ENCODE measurements at places on chromosomes 7 and 10.

GRCh38 chr10:97466755-97467154 is 20.8 kb downstream of the ZDHHC16 start:
- DNase-seq = no peak

GRCh38 chr10:69679736-69680135 is 49.7 kb downstream of the FAM241B start:
- no peak for DNase-seq

DNA sequence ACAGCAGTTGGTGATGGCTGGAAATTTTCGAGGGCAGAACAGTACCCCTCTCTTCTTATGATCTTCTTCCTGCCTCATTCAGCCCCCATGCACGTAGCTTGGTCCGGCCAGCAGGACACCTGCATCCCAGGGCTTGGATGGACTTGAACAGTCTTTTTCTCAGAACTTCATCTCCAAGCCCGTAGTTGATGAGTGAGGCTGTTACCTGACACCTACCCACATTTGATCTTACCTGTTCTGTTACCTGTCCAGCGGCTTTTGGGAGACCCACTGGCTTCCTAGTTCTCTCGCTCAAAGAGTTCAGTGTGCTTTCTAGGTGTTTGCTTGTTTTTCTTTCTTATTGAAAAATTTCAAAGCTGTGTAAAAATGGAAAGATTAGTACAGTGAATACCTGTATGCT is 212.2 kb downstream of the CUX1 start:
- DNase-seq = no peak

GRCh38 chr7:108294595-108294994 is 161.6 kb downstream of the NRCAM start:
- no peak for DNase-seq

GRCh38 chr10:59844436-59844835 is 61.9 kb downstream of the CCDC6 start:
- no peak for DNase-seq

GRCh38 chr7:159114981-159115380 is 29.7 kb downstream of the VIPR2 start:
- DNase-seq = no peak

- DNase-seq = no peak
Observed at GRCh38 chr10:98167191-98167590, 32.7 kb downstream of the R3HCC1L start.

DNA sequence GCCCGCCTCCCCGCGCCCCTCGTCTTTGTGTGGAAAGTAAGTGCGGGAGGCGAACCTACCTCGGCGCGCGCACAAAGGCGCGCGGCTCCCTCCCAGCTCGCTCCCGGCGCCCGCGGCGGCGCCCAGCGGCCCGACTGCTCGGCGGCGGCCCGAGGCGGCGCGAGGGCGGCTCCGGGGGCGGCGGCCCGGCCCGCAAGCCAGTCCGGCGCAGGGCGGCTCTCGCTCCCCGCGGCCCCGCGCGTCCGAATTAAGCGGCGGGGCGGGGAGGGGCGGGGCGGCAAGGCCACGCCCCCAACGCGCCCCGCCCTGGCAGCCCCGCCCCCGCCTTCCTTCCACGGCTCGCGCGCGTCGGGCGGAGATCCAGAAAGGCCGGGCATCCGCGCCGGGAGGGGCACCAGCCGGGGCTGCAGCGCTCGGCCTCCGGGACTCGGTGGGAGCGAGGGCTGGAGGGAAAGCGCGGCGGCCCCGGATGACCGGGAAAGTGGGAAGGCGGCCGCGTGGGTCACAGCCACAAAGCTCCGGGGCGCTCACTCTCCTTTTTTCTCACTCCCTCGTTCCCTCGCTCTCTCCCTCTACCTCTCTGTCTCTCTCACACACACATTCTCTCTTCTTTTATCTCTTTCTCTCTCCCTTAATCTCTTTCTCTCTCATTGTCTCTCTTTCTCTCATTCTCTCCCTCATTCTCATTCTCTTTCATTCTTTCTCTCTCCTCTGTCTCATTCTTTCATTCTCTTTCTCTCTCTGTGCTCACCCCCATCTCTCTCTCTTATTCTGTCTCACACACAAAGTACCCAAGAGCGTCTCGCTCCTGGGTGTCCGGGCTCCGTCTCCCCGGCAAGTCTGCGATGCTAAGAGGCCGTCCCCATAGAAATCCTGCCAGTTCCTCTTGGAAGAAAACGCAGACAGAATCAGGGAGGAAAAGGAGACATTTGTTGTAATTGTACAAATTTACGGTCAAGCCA is 170.2 kb downstream of the FAM107B start:
- peak; percentile 92 for DNase-seq

- no peak for DNase-seq
Observed at GRCh38 chr10:42987121-42987541, 89.7 kb upstream of the RET start.

DNA sequence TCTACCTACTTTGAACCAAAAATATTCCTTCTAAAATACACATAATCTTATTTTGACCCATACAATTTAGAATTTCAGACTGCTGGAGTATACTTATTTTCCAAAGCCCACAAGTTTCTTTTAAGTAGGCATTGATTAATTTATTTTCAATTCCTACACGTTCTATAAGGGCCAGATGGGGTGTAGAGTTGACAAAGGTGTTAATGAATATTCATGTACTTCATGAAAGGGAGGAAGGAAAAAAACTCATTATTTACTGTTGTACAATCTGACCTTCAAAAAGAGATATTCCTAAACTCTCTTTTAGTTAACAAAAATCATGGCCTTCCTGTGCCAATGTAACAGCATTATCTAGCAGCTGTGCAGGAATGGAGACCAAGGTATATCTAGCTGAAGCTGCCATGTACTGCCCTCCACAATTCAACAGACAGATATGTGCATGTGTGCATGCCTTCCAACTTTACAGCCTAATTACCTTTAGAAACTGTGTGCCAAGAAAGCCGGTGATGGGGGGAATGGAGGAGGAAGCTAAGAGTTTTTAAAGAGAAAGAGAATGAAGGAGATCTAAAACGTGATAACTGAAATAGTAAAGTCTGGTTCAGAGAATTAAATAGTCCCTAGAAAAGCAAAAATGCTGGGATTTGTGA is 108.9 kb downstream of the UPF2 start:
- DNase-seq = peak; percentile 51

DNA sequence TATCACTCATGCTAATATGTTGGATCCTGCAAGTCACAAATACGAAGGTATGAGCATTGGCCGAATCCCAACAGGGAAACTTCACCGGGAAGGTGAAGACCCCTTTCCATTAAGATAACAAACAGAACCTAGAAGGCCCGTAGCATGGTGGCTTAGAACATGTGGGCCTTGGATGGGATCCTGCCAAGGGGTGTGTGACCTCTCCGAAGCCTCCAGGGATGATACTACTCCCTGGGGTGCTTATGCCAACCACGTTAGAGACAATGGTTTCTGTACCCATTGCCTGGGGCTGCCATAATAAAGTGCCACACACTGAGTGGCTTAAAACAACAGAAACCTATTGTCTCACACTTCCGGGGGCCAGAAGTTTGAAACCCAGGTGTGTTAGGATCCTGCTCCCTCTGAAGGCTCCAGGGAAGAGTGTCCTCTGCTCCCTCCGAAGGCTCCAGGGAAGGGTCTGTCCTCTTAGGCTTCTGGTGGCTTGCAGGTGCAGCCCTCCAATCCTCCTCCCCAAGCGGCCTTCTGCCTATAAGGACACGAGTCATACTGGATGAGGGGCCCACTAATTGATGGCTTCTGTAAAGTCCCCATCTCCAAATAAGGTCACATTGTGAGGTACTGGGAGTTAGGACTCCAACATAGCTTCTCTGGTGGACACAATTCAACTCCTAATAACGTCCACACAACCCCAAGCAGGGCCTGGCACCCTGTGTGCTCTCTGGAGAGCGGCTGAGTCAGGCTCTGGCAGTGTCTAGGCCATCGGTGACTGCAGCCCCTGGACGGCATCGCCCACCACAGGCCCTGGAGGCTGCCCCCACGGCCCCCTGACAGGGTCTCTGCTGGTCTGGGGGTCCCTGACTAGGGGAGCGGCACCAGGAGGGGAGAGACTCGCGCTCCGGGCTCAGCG is 992 bp upstream of the MGMT start:
- peak; percentile 60 for DNase-seq

DNA sequence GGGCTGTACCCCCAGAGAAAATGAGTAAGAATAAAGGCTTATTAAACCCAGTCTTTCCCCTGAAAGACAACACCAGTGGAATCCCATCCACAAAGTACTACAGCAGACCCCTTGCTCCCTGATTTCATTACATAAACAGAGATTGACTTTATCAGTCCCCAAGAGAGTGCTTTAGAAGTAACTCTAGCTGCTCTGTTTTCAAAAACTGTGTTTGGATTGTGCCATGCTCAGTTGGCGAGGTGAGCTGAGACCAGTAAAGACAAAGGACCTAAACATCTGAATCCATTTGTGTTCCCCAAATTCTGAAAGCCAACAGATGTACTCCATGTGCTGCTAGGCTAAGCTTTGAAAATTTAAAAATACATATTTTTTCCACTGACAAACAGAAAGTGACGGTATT is 127.0 kb downstream of the ATE1 start:
- DNase-seq = no peak

GRCh38 chr7:105776068-105776790 is 100.2 kb downstream of the ATXN7L1 start:
- no peak for DNase-seq

- no peak for DNase-seq
Observed at GRCh38 chr7:92366730-92367129, 80.6 kb upstream of the GATAD1 start.

- no peak for DNase-seq
Observed at GRCh38 chr10:89900554-89900953, 199.2 kb downstream of the KIF20B start.

GRCh38 chr7:3042861-3043489 is 692 bp downstream of the CARD11 start:
- peak; percentile 91 for DNase-seq

DNA sequence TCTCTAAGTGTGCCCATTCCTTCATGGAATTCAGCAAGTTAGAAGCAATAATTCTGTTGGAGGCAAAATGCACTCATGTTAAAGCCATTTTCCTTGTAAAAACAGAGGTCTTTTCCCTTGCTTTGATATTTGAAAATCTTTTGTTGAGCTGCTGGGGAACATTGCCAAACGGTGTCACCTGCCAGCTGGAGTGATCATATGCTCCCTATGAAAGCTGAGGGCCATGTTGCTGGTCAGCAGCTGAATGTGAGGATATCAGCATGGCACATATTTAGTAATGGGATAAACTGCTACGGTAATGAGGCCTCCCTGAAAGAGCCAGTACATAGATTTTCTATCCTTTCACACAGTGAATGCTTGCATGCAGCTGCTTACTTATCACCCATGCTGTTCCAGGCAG is 224.3 kb downstream of the THSD7A start:
- DNase-seq = no peak

GRCh38 chr10:100687143-100688003 is 58.0 kb upstream of the PAX2 start:
- no peak for DNase-seq

DNA sequence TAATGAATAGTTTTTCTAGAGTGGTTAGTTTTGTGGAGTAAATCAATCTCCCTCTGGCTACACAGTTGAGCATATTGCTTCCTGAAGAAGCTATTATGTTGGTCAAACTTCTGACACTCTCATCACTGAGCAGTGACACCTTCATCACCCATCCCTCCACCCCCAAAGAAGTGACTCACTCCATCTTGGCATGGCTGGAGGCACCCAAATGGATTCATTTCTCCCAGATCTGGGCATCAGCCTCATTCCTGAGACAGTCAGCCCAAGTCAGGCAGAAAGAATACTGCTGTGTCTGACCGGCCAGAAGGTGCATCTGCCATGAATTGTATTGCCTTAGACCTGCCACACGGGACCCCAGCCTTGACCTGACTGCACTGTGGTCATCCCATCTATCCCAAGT is 117.0 kb upstream of the HABP2 start:
- no peak for DNase-seq

GRCh38 chr7:51067258-51067657 is 249.4 kb downstream of the COBL start:
- DNase-seq = no peak

- no peak for DNase-seq
Observed at GRCh38 chr7:48760528-48761265, 163.7 kb upstream of the CDC14C start.

DNA sequence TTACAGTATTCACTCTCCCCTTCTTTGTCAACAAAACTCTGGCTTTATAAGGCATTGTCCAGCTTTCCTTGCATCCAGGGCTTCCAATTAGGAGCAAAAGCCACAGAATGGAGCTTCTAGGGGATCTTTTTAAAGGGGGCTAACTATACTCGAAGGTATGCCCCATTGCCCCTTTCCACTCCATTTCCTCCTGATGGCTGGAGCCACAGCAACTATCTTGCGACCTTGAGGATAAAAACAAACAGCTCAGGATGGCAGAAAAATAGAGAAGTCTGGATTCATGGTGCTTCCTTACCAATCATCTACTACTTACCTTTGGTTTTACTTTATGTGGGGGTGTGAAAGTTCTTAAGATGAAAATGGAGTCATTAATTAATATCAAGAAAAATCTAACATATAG is 206.3 kb upstream of the PODXL start:
- DNase-seq = no peak

GRCh38 chr10:119616882-119617570 is 20.3 kb upstream of the TIAL1 start:
- no peak for DNase-seq

GRCh38 chr7:158556721-158557440 is 30.7 kb downstream of the PTPRN2 start:
- no peak for DNase-seq

- DNase-seq = no peak
Observed at GRCh38 chr7:151137791-151138152, 29.7 kb downstream of the GBX1 start.

DNA sequence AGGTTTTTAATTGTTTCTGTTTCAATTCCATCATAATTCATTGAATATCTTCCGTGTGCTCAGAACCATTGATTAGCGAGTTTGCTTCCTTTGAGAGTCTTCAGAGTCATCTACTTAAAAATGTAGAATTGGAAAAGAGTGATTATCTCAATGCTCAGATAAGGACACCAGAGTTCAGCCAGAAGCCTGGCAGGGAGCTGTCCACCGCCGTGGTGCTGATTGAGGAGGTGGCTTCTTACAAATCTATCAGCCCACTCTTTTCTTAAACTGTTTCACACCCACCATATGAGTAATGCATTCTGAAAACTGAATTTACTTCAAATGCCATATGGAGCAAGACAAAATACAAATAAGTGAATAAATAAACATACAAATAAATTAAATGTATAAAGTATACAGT is 79.3 kb downstream of the INSYN2A start:
- DNase-seq = peak; percentile 84

DNA sequence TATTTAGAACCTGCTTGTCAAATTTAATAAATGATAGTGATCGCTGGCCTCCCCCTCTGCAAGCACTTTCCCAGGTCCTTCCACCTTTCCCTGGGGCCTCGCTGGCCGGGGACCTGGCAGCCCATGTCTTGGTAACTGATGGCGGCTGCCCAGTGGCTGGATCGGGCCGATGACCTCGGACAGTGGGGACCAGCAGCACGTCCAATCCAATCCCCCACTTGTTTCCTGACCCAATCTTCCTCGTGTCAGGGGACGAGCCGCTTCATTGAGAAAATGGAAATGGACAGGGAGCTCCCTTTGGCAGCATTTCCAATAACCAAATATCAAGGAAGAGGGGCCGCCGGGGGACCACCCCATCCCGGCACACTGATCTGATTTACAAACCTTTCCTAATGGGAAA is 17.2 kb downstream of the EBF3 start:
- no peak for DNase-seq

Data from activated CD4-positive, alpha-beta T cell treated with anti-CD3 and anti-CD28 coated beads, Interleukin-2, amount 10 ng/mL, durations not matched to agents 24 days and 14 days (primary cell).